Glomerular endothelial cell (primary cell): ENCODE measurements at places on chromosomes 4 and X.
A peak's percentile ranks its signal among the peaks of the same experiment; 100 is the strongest.

DNA sequence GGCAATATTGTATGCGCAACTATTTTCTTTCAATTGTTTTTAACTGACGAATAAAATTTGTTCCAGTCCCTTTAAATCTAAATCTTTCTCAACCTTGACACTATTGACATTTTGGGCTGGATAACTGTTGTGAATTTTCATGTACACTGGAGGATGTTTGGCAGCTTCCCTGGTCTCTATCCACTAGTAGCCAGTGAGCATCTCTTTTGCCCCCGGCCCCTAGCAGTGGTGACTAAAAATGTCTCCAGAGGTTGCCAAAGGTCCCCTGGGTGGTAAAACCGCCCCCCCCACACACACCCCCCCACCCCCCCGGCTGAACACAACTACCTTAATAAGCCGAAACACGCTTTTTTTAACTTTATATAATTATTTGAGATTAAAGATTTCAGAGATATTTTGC, 514 bp downstream of the FANCB start:
- no peak for DNase-seq

GRCh38 chr4:36332023-36332781, 50.8 kb downstream of the DTHD1 start:
- DNase-seq: no peak

GRCh38 chr4:47519239-47519883, 34.3 kb downstream of the ATP10D start:
- DNase-seq: no peak

DNA sequence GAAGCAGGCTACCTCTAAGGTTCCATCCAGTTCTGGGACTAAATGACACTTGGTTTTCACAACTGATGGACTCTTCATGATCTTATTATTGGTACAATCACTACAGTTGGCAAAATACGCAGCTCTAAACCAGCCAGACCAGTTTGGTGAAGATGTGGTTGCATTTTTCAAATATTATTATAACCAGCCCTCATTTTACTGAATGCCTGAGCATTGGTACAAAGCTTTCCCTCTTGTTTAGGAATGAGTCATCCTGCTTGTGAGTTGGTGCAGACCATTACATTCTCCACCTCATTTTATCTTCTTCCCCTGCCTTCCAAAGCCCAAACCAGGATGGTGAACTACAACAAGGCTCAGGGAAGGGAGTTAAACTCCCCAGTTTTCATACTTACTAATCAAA, 223.1 kb downstream of the KDR start:
- no peak for DNase-seq

DNA sequence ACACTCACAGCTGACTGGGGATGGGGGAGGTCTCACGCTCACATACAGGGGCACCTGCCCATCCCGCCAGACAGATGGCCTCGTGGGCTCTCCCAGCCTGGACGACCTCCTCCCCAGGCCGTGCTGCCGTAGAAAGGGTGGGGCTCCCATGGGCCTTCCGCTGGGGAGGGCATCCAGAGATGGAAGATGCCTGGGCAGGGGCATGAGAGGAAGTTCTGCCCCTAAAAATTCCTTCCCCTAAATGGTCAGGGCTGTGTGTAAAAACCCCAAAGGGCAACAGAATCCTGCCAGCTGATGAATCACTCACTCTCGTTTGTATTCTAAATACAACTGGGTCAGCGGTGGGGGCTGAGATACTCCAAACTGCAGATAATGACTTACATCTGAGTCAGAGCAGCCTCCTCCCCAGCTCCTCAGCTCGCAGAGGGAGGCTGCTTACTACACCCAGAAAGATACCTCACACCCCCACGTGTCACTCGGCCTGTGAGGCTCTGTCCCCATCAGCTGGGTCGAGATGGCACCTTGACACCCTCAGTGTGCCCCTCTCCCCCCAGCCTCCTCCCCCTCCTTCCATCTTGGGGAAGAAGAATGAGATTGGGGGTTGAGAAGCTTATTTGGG, 10.1 kb downstream of the WDR1 start:
- DNase-seq: peak; percentile 77

DNA sequence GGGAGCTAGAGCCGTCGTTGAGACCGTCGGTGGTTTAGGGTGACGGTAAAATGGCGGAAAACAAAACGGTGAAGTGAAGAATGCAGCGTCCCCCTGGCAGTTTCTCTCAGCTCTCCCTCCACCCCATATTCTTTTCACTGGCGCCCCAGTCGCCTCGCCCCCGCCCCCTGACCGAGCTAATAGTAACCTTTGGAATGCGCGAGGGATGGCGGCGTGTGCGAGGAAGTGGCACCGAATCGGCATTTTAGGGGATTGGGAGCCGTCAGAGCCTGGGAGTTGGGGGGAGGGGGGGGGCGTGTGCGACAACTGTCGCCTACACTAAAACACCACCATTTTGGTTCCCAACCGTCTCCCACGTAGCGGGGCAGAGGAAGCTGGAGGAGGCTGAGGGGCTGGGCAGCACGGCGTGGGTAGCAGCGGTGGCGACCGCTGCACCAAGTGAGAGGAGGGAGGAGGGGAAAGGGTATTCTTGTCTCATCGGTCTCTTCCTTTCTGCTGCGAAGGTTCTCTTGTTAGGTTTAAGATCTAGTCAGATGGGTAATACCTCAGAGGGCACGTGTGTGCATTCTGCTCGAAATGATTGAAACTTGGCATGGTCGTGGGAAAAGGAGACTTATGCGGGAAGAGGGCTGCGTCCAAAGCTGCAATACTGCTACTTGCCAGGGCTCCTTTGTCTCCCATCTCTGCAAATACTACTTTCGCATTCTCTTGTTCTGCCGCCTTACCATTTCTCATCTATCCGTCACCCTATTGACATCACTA, 840 bp downstream of the ZNF711 start:
- DNase-seq: no peak

DNA sequence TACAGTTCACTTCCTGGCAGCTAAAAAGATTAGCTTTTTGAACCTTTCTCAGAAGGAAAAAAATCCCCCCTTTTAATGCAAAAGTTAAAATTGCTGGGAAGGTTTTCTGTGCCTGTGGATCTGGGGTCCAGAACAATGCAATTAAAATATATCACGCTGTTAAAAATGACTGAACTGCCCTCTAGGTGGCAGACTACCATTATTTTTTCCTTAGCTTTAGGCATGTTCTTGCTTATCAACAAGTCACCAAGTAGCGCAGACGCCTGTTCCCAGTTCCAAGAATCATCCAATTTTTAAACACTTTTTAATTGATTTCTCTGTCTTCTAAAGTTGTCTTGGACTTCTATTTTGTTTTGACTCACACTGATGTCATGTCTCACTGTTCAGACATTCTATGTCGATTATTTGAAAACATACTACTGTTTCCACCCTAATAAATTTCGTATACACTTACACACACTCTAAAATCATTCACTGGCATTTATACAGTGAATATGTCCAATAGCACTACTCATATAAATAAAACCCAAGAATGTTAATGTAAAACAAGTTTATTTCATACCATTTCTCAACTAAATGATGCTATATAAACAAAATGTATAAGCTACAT, 661.6 kb downstream of the RAPGEF2 start:
- peak; percentile 14 for DNase-seq

DNA sequence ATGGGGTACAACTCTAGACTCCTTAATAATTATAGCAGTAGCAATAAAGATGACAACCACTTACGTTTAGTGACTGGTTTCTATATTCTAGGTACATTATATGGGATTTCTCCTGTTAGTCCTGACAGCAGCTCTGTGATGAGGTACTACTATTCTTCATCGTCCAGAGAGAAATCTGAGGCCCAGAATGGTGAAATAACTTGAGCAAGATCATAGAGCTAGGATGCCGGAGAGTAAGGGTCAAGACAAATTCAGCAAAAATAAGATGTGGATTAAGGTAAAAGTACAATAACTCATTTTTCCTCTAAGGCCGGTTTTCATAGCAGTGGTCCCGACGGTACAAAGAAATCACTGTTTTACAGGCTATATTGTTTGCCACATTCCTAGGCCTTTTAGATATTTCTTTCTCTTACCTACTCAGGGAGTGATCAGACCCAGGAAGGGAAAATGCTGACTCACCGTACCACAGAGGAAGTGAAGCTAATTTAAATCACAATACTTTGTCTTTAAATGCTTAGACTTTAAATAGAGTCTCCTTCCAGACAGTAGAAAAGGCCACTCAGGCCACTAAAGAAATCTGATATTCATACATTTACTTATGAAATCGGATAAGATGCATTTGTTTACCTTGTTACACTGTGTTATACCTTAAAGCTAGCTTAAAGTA, 2023.0 kb upstream of the AGA start:
- DNase-seq: no peak

DNA sequence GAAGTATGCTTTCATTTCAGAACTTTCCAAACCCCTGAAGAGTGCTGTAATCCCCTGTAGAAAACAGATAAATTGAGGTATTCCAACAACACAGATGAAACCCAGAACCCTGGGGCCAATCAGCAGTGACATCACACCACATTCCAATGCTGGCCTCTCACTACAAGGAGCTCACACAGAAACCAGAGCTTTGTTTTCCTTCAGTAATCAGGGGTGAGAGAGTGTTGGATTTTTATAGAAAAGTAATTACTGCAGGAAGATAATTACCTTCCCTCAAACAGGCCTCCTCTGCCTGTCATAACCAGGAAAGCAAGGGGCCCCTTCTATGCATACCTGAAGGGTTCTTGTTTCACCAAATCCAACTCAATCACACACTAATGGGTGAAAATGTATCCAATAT, 246.2 kb downstream of the SCFD2 start:
- DNase-seq: no peak

DNA sequence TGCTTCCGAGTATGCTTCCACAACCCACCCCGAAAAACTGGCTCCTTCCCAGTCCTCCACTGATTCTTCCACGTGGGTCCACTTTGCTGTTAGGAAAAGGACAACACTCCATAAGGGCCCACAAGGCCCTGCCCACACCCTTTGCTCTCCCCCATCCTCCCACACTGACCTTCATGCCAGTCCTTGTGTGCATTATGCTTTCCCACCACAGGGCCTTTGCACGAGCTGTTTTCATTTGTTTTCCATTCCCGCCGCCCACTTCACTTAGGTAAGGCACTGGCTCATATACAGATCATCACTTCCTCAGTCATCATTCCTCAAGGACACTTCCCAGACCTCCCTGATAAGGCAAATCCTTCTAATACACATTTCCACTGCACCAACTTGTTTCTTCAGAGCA, 16.8 kb upstream of the SEL1L3 start:
- no peak for DNase-seq

- DNase-seq: no peak
Measured at GRCh38 chrX:6223516-6223915, 5.2 kb downstream of the NLGN4X start.

GRCh38 chr4:180333162-180333561, 1910.0 kb upstream of the TENM3 start:
- no peak for DNase-seq

- no peak for DNase-seq
Measured at GRCh38 chr4:25075129-25075528, 44.4 kb upstream of the LGI2 start.

- DNase-seq: no peak
Measured at GRCh38 chr4:133156096-133156495, 7.0 kb downstream of the PCDH10 start.

DNA sequence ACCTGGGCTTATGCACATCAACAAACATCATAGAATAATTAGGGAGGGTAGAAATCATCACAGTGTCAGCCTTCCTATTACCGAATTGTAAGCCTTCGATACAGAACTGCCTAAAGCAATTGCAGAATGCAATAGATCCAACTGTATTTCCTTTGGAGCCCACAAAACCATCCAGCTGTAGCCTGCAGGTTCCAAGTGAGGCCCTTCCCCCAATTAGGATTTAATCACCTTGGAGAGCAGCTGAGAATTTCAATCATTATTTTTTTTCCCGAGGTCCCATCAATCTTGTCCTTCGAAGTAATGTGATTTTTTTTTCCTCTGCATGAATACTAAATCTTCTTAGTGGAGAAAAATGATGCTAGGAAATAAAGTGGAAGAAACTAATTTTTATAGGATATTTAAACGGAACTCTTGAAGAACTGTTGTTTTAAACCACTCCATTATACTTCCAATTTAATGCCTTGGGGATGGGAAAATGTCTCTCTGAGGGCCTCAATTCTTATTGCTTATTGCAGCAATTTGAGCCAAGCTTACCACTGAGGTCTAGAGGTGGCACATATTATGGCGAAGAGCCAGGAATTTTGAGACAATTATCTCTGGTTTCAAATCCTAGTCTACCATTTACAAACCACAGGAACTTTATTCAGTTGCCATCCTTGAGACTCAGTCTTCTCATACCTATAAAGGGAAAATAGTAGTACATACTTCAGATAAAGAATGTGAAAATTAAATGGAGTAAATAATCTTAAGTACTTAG, 953.4 kb upstream of the IGFBP7 start:
- DNase-seq: no peak

DNA sequence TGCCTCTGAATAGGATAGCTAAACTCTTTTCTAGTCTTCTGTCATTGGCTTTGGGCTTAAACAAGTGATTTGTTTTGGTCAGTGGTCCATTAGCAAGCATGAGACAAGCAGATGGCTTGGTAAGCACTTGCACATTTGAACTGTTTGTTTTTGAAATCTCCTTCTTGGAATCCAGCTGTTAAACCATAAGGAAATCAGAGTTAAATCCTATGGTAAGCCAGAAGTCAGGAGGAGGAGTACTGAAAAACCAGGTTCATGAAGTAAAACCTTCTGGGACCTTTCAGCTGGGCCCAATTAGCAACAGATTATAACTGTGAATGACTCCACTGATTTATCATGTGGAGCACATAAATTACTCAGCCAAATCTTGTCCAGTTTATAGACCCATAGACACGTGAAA, 1042.5 kb upstream of the PABPC4L start:
- no peak for DNase-seq

GRCh38 chrX:6021316-6022091, 207.2 kb downstream of the NLGN4X start:
- no peak for DNase-seq

GRCh38 chrX:151776181-151776731, 41.7 kb downstream of the CNGA2 start:
- no peak for DNase-seq

GRCh38 chrX:13605611-13606010, 36.2 kb downstream of the EGFL6 start:
- no peak for DNase-seq

- DNase-seq: no peak
Measured at GRCh38 chr4:182683661-182684060, 233.5 kb downstream of the DCTD start.

DNA sequence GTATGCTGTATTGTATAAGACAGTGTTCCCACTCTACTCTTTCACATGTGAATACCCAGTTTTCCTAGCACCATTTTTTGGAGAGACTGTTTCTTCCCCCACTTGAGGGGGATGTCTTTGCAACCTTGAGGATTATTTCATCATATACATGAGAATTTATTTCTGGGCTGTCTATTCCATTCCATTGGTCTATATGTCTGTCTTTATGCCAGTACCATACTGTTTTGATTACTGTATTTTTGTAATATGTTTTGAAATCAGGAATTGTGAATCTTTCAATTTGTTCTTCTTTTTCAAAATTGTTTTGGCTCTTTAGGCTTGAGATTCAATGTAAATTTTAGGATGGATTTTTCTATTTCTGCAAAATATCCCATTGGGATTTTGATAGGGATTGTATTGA, 15.8 kb upstream of the LHFPL1 start:
- DNase-seq: no peak
